OCI-LY7 (cell line): ENCODE measurements at places on chromosomes 1 and 21. TPM values are rescaled to one million over a fixed set of nuclear protein-coding genes. Genes with fewer than 3 reads are reported as not detected.

FAM72A gene
- 60.1 and 78.2 TPM in 2 replicates for total RNA-seq

DNA sequence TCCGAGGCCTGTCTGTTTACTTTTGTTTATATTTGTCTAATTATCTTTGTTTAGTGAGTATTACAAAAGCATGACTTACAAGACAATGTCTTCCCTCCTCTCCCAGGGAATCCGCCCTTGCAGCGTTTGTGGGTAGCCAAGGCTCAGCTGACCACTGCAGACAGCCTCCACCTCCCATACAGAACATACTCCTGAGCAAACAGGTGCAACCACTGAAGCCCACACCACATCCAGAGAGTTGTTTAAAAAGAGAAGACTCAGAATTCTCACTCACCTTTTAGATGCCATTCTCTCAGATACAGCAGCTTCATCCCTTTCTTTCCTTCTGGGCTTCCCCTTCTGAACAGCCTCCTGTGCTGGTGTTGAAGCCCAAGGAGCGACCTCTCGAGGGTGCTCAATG lies 103.5 kb upstream of the TMPRSS2 start:
- no peak for DNase-seq

- no peak for DNase-seq
Observed at GRCh38 chr1:206951318-206952100, 5.2 kb upstream of the PIGR start.

GRCh38 chr21:45262616-45263015 lies 25.1 kb downstream of the POFUT2 start:
- DNase-seq = peak; percentile 37

- no peak for DNase-seq
Observed at GRCh38 chr1:66519992-66520391, 14.0 kb upstream of the SGIP1 start.

DNA sequence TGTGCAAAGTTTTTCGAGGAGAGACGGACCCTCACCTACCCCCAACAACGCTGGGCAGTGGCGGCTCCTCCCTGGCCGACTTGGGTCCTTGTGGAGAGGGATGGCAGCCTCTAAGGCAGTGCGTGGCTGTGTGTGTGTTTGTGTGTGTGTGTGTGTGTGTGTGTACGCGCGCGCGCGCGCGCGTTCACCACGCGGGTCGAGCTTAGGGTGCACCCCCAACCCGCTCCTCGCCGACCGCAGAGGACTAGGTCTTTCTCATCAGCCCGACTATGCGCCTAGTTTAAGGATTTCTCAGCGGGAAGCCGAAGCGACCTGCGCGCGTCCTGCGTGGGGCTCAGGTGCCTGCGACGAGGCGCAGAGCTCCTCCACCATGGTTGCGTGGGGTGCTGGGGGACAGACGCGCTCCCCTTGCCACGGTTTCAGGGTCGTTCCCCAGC lies 940 bp downstream of the SOX13 start:
- DNase-seq = no peak

- no peak for DNase-seq
Observed at GRCh38 chr1:181099152-181100014, 10.9 kb downstream of the IER5 start.

DNA sequence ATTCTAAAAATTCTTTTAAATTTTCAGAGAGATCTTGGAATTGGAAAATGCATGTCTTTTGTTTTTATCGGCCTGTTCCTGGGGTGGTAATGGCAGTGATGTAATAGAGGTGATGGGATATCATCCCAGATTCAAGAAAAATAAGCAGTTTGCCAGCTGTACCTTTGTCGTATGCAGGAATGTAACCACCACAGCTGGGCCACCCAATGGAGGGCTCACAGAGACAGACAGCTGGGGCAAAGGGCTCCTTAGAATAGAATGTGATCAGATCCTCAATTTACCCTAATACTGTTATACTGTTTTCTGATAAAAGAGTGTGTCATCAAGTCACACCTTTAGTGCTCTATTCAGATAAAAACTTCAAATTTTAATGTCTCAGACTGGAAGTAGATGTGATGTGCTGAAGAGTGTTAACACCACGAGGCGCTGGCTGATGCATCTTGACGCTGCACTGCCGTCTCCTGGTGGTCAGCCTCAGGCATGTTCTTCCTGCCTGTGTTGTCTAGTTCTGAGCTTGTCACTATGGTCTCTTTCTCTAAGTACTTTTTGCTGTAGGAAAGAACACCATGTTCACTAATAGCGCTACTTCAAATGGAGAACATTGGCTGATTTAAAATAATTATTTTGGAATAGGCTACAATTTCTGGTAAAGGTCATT lies 78.8 kb downstream of the C1orf21 start:
- DNase-seq = no peak

- DNase-seq = peak; percentile 62
Observed at GRCh38 chr1:51421964-51422363, 91.6 kb upstream of the TTC39A start.

NTNG1 gene
- 5.9 and 6.2 TPM in 2 replicates for total RNA-seq

OR2L3 gene
- not detected in 2 replicates for total RNA-seq

DNA sequence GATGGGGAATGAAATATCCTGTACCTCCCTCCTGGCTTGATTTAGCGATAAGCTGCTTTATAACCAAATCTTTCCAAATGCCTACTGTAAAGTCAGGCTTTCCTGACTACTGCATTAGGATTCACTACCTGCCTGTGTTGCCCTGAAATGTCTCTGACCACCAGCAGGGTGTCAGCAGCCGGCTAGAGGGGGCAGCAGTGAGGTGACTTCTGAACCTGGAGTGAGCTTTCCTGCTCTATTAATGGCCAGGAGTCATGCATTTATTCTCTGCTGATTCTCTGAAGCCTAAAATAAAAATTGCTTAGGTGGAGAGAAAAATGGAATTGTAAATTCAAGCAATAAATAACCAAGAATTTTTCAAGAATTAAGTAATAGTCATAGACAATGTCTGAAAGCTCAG lies 2.5 kb downstream of the BACE2 start:
- peak; percentile 22 for DNase-seq

DNA sequence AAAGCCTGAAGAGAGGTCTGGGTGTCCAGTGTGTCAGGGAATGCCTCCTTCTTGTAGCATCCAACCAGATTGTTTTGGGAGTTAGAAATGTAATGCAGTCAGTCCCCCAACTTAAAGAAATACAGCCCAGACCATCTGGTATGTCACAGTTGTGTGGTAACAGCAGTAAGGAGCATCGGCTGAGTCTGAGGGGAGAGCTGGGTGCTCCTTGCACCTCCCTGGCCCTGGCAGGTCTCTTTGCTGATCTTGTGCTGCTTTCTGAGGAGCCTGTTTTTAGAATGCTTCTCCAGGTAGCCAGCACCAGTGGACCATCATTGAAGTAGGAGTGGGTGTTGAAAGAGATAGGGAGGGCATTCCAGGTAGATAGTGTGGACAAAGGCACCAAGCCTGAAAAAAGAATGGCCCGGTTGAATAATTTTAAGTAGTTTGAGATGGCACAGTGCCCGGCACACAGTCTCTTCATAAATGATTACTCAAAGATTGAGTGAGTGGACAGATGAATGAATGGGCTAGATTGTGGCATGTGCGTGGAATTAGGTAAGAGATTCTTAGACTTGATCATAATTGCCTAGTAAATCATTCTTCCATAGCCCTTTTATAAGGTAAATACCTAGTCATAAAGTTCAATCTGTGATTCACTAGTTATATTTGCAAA lies 46.5 kb downstream of the LAMC1 start:
- no peak for DNase-seq

- no peak for DNase-seq
Observed at GRCh38 chr1:31627930-31628559, 10.6 kb downstream of the HCRTR1 start.

DNA sequence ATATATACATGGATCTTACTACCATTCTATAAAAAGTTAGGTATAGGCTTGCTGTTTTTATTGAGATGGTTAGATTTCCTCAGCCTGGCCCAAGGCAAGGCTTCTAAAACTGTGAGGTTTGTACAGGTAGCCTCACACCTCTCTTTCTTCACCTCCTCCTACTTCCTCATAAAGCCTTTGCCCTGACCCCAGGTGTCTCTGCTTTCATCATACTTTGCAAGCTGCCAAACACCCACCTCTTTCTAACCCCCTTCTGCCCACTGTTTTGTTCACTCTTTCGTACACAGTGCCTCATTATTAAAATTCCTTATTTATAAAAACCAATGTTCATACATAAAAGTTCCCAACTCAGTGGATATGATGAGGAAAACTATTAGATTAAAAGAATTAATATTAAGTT lies 31.4 kb upstream of the SOAT1 start:
- DNase-seq = no peak

DNA sequence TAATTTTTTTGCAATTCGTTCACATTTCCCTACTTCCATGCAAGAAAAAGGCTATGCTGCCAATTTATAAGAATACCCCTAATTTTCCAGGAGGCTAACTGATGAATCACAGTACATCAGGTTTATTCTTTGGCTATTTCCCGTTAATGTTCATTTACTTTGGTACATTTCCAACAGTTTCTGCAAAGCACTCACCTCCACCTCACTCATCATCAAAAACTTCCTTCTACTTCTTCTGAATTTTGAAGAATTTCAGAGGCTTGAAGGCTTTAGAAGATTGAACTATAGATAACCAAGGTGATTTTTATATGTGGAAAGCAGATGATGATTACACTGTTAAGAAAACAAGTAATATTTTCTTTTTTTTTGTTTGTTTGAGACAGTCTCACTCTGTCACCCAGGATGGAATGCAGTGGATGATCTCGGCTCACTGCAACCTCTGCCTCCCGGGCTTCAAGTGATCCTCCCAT lies 60.5 kb upstream of the HP1BP3 start:
- DNase-seq = no peak

CTTNBP2NL gene
- 7.0 and 8.7 TPM in 2 replicates for total RNA-seq

DNA sequence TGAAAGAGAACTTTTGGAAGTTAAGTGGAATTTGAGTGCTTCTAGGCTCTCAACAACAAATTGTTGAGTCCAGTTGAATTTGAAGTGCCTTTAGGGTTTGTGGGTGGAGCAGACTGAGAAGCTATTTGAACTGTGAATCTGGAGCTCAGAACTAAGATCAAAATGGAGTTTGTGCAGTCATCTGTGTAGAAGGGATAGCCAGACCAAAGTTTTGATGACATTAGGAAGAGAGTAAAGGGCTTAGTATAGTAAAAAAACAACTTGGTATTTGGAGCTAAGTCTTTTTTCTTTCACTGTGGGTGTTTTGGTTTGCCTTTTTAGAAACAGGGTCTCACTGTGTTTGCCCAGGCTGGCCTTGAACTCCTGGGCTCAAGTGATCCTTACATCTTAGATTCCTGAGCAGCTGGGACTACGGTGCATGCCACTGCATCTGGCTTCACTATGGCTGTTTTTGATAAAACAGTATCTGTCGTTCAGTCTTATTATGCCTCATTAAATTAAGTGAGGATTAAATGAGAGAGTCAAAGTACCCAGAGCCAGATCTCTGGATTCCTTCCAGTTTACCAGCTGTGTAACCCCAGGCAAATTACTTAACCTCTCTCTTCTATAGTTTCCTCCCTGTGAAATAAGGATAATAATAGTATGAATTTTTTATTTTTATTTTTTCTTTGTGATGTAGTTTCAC lies 20.0 kb downstream of the HDAC1 start:
- DNase-seq = no peak

DNA sequence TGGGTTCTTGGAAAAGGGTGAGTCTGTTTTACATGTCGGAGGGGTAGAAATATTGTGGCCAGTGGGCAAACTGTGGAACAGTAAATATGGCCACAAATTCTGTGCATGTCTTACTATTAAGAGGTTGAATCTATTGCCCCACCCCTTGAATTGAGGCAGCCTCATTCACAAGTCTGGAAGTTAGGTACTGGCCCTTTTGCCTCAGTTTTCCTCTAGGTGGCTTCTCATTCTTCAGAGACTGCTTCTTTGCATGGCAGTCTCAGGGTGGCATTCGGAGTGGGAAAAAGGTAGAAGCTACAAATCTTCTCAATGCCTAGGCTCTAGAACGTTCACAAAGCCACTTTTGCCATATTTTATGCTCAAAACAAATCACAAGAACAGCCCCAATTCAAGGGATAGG lies 57.2 kb downstream of the SLC9C2 start:
- no peak for DNase-seq

- no peak for DNase-seq
Observed at GRCh38 chr21:32545948-32546441, 39.3 kb downstream of the TCP10L start.

EPHA2 gene
- total RNA-seq = 0.15 TPM in 1 of 2 replicates, not detected in the other

DCDC2B gene
- total RNA-seq = 0.26 and 0.29 TPM in 2 replicates

DNA sequence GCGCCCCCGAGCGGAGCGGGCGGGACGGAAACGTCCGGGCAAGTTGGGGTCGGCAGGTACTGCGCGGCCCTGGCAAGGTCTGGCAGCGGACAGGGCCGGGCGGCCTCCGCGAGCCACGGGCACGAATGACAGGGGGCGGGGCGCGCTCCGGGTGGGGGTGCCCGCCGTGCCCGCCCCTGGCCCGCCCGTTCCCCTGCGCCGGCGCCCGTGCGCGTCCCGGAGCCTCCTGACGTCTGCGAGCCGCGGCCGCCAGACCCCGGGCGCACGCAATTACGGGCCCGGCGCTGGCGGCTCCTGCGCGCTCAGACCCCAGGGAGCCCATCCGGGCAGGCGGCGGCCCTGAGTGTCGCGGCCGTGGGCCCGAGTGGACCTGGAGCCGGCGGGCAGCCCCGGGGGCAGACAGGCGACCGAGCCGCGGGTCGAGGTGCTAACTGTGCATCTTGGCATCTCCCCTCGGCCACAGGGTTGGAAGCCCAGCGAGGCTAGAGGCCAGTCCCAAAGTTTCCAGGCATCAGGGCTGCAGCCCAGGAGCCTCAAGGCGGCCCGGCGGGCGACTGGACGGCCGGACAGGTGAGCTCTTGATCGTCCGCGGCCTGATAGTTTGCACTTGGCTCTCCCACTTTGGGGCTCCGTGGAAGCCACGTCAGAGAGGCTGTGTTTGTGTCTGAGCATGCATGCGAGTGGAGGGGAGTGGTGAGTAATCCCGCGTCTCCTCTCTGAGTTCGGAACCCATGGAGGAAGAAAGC lies 918 bp downstream of the MIB2 start:
- DNase-seq = no peak

- peak; percentile 93 for DNase-seq
Observed at GRCh38 chr1:15696956-15697521, 12.9 kb downstream of the PLEKHM2 start.

DNA sequence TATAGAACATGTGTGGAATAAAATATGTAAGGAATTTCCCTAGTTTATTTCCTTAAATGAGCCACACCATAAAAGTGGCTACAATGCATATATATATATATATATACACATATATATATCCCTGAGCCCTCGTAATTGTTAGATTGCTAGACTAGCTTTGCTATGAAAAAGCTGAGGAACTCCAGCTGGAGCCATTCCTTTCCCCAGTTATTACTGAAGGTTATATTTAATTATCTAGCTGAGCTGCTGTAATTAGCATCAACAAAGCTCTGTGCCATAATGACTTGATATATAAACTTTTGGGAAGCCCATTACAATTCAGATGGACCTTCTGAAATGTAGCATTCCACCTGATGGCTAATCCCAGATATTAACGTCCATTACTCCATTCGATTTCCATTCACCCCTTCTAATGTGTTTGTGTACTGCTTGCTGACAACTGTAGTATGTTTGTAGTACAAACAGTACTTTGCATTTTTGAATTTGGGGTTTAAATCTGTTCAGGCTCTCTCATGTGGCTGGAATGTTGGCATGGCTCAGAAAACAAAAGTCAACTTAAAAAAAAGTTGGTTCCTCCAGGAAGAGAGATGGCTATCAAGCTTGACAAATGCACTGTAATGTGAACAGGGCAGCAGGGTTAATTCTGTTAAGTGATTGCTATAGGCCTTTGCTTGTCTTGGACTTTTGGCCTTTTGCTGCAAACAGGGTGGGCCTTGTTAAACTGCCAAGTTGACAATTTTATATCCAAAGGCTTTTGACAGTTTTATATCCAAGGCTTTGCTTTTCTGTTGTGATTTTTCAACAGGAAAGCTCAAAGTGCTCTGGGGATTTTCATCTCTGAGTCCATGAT lies 170.0 kb downstream of the LTN1 start:
- no peak for DNase-seq

RAB42 gene
- not detected in 2 replicates for total RNA-seq
